Effector CD8-positive, alpha-beta T cell (primary cell): ENCODE measurements at places on chromosomes 5 and 9.

GRCh38 chr5:91977579-91977978 lies 594.5 kb upstream of the ARRDC3 start:
- no peak for DNase-seq

DNA sequence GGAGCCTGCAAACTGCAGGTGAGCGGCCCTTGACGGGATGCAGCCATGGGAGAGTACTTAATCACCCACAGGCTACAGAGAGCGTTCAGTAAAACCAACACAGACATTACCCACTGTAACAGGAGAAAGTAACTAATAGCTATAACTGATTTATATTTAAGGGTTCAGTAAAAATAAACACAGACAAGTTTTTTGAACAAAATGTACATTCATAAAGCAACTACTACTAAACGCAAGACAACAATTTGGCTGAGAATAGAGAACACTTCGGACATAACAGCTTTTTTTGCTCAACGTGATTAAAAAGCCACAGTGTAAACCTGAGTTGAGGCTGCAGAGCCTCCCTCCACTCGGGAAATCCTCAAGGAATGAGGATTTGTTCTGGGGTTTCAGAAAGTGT lies 61.7 kb downstream of the LIFR start:
- DNase-seq, result no peak

- no peak for DNase-seq
Measured at GRCh38 chr5:3694819-3695218, 99.2 kb downstream of the IRX1 start.

GRCh38 chr5:10485142-10485795 lies 43.6 kb downstream of the ROPN1L start:
- DNase-seq, result no peak

GRCh38 chr5:135709208-135709575 lies 125.3 kb upstream of the SLC25A48 start:
- DNase-seq, result no peak

- no peak for DNase-seq
Measured at GRCh38 chr5:7398596-7399280, 2.8 kb downstream of the ADCY2 start.

GRCh38 chr5:99037668-99038067 lies 108.9 kb upstream of the CHD1 start:
- peak; percentile 4 for DNase-seq

DNA sequence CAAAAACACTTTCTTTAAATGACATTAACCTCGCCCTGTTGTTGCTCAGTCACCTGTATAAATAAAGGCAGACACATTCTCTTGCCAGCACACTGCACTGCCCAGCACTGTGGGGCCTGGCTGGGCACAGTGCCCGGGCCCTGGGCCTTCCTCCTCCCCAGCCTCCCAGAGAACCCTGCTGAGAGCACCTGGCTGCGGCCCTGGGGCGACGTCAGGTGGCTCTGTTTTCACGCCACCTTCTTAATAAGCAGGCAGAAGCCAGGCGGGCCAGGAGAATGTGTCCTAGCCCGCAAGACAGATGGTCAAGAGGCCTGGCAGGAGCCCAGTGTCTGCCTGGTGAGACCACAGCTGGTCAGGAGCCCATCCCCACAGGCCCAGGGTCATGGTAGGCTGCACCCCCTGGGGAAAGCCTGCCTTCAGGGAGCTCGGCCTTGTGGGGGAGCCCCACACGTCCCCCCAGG lies 8.2 kb upstream of the AGPAT2 start:
- no peak for DNase-seq

DNA sequence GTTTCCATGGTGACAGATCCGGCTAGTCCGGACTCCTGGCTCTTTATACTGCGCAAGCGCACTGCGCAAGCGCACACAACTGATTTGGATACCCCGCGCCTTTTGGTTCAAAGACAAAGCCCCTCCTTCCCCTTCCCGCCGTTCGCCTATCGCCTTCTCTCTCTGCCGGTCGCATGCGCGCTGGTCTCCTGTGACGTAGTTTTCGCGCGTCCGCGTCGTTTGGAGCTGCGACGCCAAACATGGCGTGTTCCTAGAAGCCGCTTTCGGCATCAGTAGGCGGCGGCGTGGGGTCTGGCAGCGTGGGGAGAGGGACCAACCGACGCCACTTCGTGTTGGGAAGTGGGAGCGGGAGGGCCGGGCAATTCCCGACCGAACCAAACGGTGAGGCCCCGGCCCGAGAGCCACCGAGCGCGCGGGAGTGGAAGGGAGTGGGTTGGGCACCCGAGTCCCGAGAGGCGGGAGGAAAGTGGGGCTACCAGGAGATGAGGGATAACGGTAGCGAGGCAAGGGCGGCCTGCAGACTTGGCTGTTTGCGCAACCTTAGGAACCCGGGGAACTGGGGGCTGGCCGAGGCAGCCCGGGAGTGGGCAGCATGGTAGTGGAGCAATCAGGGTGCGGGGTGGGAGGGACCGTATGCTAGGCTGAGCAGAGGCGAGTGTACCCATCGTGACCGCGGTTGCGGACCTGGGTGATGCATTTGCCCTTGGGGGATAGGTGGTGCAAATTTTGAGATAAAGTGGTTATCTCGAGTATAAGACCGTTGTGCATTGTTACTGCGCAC lies at the start of gene IPO11:
Gene IPO11, plus strand, starts transcription at position 215 of the 781 bp plus-strand sequence. CDS start 24,517 bp downstream, outside the sequence.
- peak; percentile 98 for DNase-seq

DNA sequence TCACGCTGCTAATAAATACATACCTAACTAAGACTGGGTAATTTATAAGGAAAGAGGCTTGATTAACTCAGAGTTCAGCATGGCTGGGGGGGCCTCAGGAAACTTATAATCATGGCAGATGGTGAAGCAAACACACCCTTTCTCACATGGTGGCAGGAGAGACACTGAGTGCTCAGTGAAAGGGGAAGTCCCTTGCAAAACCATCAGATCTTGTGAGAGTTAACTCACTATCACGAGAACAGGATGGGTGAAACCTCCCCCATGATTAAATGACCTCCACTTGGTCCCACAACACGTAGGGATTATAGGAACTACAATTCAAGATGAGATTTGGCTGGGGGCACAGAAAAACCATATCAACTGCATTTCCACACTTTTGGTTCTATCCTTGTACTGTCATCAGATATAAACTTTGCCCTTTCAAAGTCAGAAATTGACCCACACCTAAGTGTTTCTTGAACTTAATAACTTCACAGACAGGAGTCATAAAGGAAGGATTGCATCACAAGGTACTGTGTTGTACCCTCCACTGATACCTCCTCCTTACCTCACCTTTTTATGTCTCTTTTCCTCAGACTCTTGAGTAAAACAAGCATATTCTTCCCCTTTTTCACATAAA lies 319.1 kb upstream of the PIK3R1 start:
- DNase-seq, result no peak

- DNase-seq, result no peak
Measured at GRCh38 chr5:150203832-150204589, 14.1 kb downstream of the SLC6A7 start.

GRCh38 chr9:133683586-133684120 lies 47.5 kb downstream of the DBH start:
- peak; percentile 27 for DNase-seq

GRCh38 chr5:151534350-151534749 lies 56.8 kb downstream of the FAT2 start:
- DNase-seq, result no peak

DNA sequence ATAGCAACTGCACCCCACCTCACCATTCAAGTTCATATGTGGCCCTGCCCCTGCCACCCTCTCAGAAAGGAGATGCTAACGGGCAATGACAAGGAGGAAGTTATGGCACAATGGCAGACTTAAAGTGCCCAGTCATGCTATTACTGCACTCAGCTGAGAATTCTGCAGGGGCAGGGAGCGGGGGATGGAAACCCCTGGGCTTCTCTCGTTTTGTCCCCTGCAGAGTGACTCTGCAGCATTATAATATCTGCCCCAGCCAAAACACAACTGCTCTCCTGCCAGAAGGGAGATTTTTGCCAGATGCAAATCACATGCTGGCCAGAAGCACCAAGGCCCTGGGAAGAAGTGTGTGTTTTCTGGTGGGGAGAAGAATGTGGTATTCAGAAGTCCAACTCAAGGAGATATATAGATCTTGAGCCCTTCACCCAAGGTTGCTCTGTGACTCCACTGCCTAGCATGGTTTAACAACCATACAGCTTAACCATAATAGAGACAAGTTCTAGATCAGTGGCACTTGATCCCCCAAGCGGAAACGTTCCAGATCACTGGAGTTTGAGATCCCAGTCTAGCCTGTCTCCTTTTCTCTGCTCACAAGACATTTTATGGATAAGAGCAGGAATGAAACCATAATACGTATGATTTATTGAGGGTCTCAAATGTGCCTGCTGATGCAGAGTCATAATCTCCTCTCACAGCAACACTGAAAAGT lies 207.0 kb upstream of the MAP3K1 start:
- DNase-seq, result no peak

GRCh38 chr5:126481243-126481642 lies 58.0 kb downstream of the GRAMD2B start:
- DNase-seq, result no peak
